Hematopoietic multipotent progenitor cell (in vitro differentiated cells): ENCODE measurements at places on chromosomes 1 and 21. TPM values are rescaled to one million over a fixed set of nuclear protein-coding genes. Genes with fewer than 3 reads are reported as not detected.

- DNase-seq: no peak
Measured at GRCh38 chr1:40001456-40001855, 39.1 kb upstream of the CAP1 start.

- DNase-seq: no peak
Measured at GRCh38 chr21:18430341-18430740, 26.8 kb upstream of the TMPRSS15 start.

GRCh38 chr21:19501115-19501514 lies 1097.5 kb upstream of the TMPRSS15 start:
- DNase-seq: no peak

GRCh38 chr1:28718166-28718565 lies 18.6 kb upstream of the YTHDF2 start:
- no peak for DNase-seq

DNA sequence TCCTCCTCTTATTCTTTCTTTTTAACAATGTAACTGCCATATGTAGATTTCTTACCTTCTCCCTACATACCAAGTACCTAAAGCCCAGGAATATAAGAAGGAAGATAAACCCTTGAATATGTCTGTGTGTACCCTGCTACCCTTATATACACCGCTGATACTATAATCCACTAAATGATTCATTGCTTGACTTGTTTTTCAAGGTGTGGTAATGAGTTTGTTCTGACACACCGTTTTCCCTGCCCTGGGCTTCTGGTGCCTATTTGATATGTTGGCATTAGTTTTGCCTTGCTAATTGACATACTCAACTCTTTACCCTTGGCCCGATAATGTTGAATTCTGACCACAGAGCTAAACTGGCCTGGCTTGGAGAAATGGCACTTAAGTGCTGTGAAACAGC lies 64.3 kb downstream of the IL23R start:
- no peak for DNase-seq

- DNase-seq: no peak
Measured at GRCh38 chr1:30257322-30257721, 466.1 kb downstream of the MATN1 start.

GRCh38 chr1:241086686-241087085 lies 270.3 kb downstream of the RGS7 start:
- DNase-seq: no peak

GRCh38 chr21:45726438-45726837 lies 82.9 kb downstream of the PCBP3 start:
- DNase-seq: no peak

DNA sequence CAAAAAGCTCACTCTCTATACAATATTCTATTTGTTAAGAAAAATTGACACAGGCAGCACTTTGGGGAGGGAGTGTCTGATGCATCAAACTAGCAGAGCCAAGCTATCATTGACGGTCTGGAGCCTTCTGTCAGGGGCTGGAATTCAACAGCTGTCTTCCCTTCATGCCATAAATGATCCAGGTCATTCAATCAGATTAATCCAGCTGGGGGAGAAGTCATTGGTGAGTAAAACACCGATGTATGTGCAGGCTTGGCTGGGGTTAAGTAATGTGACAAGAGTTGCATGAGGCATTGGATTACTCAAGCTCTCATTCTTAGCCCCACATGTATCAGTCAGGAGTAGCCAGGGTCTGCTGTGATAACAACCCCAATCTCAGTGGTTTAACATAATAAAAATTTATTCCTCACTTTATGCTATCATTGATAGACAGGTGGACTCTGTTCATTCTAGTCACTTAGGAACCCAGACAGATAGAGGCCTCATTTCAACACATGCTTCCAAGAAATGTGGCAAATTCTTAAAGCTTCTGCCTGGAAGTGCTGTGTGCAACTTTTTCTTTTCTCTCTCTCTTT lies 118.1 kb upstream of the GADD45A start:
- no peak for DNase-seq

- no peak for DNase-seq
Measured at GRCh38 chr1:61638911-61639605, 85.9 kb downstream of the TM2D1 start.

DNA sequence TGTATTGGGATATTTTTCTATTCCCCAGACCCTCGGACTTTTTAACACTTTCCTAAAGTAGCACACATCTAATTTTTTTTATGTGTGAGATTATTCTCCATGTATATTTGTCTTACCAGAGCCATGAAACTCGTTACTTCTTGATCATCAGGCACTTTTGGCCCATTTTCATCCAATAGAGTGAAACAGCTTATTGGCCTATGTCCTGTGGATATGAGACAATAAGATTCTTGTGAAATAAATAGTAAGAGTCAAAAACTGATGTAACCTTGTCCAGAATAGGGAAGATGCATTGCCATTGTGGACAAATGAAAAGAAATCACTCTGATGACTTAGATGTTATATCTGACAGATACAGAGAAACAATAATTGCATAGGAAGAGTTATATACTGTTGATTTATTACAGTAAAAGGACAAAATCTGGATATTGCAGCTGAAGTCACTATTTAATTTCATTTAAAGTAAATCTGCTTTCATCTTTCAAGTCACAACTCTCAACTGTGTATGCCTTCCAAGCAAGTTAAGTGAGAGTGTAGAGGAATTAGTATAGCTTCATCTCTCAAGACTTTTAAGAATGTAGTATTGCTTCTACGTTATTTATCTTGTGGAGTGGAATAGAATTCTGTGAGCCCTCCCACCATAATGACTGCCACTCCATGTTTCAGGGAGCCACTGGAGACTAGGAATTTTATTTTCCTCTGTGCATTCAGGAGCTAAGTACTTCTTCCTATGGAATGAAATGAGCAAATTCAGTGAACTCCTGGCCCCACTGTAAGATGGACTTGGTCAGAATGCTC lies 86.9 kb downstream of the ADAMTS1 start:
- DNase-seq: no peak

- no peak for DNase-seq
Measured at GRCh38 chr21:44271558-44272283, 10.0 kb upstream of the DNMT3L start.

DNA sequence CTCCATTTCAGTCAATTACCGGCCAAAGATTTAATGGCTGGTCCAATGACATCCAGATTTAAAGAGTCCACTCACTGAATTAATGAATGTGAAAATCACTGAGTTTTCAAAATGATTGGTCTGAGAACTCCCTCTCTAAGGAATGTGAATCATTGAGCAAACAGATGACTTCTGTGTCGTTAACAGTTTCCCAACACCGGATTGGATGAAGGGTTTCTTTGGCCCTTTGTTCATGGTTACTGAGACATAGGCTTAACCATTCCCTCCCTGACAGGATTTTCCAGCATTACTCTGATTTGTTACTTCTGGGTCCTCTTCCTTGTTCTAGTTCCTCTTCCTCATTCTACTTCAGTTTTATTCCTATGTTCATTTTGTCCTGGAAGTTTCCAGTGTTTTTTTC lies 1.5 kb upstream of the CLDN17 start:
- no peak for DNase-seq

DNA sequence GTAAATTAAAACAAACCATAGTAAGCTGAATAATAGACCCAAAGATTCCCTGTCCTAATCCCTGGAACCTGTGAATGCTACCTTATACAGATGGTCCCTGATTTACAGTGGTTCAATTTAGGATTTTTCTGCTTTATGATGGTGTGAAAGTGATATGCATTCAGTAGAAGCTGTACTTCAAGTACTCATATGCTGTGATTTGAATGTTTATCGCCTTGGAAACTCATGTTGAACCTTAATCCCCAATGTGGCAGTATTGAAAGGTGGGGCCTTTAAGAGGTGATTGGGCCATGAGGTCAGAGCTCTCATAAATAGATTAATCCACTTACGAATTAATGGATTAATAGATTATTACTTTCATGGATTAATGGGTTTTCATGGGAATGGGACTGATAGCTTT lies 10.6 kb upstream of the RRP15 start:
- no peak for DNase-seq

- no peak for DNase-seq
Measured at GRCh38 chr1:209598227-209598626, 14.7 kb downstream of the CAMK1G start.

Gene TRABD2B
- not detected for total RNA-seq

Gene OR2T33
- total RNA-seq: 7.0 TPM

Gene ITLN2
- total RNA-seq: not detected

Gene BMP8A
- total RNA-seq: 0.27 TPM

Gene AMPD1
- total RNA-seq: not detected

Gene PEAR1
- 12.7 TPM for total RNA-seq
